Stimulated activated CD8-positive, alpha-beta memory T cell treated with anti-CD3 and anti-CD28 coated beads, Interleukin-2, amount 100 ng/mL, for 1 hour (primary cell): ENCODE measurements at places on chromosomes 2 and 18.

DNA sequence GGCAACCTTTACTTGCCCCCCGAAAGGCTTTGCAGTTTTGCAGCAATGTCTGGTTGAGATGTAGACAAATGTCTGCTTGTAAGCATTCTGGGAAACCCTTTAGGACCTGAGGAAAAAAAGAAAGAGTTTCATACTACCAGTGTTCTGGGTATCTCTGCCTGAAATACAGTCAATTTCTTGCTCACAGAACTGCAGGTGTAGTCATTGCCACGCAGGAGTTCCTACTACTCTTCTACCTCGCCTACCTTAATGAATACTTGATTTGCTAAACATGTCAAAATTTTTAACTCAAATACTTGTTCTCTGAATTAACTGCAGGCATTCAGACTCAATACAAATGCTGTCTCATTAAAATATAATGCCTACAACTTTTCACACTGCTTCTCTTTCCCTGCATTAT is 56.4 kb downstream of the GCA start:
- no peak for DNase-seq

DNA sequence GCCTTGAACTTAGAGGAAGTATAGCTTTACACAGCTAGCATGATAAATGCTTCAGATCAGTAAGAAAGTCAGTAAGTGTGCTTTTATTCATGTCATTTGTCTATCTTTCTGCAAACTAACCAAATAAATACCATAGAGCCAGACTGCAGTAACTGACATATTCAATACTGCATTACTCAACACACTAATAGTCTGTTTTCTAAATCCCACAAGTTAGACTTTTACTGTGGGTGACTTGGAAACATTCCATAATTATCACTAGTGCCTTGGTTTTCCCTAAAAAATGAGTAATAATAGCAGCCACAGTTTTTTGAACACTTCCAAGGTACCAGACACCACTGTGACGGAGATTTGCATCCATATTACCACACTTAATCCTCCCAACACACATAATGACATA is 33.0 kb downstream of the ACVR1 start:
- no peak for DNase-seq

- no peak for DNase-seq
Observed at GRCh38 chr2:52079602-52080001, 1047.7 kb upstream of the NRXN1 start.

DNA sequence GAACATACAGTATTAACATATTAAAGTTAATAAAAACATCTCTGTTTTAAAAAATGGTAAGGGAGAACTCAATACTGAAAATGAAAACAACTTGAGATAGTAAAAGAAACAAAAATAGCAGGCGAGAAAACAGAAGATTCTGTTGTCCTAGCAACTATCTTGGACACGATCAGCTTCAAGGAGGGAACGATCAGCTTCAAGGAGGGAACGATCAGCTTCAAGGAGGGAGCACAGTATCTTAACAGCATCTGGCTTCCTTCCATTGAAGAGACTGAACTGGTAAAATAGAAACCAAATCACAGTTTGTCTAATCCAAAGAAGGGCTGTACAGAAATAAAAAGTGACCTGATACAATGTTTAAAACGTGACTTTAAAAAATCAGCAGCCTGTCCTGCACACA is 51.8 kb downstream of the NDUFA10 start:
- no peak for DNase-seq

DNA sequence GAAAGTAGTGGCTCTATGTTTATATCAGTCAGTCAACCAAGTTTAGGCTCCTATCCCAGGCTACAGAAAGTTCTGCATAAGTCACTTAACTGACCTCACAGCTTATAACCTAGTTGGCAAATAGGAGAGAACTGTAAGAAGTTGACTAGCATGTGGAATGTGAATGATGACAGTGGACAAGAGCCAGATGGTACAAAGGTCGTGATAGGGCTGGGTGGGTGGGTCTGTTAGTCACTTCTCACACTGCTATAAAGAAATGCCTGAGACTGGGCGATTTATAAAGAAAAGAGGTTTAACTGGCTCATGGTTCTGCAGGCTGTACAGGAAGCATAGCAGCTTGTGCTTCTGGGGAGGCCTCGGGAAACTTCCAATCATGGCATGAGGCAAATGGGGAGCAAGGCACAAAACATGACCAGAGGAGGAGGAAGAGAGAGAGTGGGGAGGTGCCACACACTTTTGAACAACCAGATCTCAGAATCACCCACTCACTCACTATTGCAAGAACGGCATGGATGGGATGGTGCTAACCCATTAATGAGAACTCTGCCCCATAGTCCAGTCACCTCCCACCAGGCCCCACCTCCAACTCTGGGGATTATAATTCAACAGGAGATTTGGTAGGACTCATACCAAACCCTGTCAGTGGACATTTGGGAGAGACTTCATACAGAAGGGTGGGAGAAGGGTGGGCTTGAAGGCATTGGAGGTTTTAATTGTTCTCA is 68.8 kb downstream of the LTBP1 start:
- no peak for DNase-seq

- DNase-seq, result no peak
Observed at GRCh38 chr18:10169814-10170213, 256.0 kb downstream of the VAPA start.

DNA sequence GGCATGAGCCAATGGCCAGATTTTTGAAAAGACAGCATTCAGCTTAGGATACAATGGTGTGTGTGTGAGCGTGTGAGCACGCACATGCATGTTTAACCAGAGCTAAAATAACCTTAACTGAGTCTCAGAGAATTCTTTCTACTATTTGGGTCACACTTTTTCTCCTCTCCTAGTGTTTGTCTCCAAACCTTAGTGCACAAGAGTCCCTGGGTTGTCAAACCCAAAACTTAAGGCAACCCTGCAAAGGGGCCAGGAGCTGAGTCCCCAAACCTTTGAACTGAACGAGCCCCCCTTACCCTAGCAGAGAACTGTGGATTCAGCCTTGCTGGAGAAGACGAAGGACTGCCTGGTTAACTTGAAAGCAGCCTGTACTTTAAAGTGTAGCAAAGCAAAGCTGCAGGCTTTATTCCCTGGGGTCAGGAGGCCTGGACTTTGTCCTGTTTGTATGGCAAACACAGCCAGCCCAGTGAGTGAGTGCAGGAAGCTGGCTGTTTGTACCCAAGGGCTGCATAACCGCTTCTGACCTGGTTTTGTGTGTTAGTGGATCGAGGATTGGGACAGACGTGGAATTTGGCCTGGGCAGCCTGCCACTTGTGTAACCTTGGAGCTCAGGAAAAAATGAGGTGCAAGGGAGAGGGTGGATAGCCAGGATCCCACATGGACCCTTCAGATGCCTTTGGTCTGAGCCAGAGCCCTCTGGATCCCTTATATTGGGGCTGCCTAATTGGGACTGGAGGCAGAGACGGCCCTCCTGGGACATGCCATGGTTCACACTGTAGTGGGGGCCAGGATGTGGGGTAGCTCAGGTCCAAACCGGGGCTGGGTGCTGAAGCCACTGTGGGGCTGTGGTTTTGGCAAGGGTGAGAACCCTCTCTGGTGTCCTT is 6.4 kb upstream of the PSMD1 start:
- DNase-seq, result no peak

GRCh38 chr18:11948852-11949523 is 32.3 kb upstream of the IMPA2 start:
- DNase-seq, result no peak

DNA sequence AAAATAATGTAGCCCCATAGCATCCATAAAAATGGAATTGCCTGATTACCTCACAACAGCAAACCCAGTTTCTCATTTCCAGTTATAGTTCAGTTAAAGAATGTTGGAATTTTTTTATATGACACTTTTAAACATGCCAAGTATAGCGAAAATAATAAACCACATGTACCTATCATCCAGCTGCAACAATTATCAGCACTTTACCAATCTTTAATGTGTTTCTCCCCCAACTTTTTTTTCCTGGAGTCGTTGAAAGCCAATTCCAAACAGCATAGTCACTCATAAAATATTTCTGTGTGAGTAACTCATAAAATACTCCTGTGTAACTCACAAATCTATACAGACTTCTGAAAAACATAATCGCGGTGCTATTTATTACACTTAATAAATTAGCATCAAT is 38.1 kb downstream of the SMAD4 start:
- no peak for DNase-seq

DNA sequence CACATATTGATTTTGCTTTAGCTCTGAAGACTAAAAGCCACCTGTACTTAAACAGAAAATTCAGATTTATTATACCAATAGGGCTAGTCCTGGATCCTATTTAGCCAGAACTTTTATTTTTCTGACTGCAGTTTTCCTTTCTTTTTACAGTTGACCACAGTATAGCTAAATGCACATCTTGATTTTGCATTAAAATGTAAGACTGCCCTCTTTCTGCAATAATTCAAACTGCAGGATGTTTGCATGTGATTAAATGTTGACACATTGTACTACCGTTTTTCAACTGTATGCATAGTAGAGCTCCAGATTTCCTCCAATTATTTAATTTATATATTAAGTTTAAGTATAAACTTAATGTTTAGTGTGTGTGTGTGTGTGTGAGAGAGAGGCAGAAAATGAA is 1262.9 kb downstream of the SUCLG1 start:
- no peak for DNase-seq

GRCh38 chr18:41630232-41630886 is 324.7 kb upstream of the PIK3C3 start:
- no peak for DNase-seq

DNA sequence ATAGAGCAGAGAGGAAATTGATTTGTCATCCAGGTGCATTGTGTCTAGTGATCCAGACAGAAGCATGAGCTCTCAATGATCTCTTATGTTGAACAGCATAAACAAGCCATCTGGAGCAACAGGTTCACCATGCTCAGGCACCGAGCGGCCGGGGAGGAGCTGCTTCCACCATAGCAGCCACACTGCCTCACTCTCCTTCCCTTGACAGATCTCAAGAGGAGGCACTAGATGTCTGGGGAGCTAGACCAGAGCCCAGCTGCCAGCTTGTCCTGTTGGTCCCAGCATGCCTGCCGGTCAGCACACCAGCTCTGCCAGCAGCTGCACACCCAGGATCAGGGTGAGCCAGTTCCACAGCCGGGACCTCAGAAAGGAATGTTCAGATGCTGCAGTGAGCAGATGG is 17.5 kb upstream of the LONRF2 start:
- DNase-seq, result no peak

- DNase-seq, result no peak
Observed at GRCh38 chr2:11499081-11499743, 33.3 kb upstream of the E2F6 start.

DNA sequence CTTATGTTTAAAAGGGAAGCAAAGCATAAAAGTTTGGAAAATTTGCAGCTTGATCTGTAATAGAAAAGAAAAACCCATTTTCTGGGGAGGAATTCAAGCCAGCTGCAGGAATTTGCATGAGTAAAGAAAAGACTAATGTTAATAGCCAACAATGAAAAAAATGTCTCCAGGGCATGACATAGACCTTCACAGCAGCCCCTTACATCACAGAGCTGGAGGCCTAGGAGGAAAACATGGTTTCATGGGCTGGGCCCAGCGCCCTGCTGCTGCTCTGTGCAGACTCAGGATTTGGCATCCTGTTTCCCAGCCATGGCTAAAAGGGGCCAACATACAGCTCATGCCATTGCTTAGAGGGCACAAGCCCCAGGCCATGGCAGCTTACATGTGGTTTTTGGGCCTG is 411.6 kb upstream of the MC4R start:
- DNase-seq, result no peak

DNA sequence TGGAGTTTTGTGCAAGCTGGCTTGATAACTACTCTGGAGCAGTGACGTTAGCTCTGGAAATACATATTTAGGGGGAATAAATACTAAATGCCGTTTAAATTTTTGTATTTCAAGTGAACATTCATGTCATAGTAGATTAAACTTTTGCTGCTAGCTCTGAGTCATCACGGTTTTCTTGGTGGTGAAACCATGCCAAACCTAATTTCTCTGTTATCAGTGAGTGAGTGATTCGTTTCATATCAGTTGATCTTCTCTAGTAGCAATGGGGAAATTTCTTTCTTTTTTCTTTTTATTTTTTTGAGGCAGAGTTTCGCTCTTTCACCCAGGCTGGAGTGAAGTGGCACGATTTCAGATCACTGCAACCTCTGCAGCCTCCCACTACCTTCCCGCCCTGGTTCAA is 211.1 kb downstream of the PTPRM start:
- DNase-seq, result no peak

DNA sequence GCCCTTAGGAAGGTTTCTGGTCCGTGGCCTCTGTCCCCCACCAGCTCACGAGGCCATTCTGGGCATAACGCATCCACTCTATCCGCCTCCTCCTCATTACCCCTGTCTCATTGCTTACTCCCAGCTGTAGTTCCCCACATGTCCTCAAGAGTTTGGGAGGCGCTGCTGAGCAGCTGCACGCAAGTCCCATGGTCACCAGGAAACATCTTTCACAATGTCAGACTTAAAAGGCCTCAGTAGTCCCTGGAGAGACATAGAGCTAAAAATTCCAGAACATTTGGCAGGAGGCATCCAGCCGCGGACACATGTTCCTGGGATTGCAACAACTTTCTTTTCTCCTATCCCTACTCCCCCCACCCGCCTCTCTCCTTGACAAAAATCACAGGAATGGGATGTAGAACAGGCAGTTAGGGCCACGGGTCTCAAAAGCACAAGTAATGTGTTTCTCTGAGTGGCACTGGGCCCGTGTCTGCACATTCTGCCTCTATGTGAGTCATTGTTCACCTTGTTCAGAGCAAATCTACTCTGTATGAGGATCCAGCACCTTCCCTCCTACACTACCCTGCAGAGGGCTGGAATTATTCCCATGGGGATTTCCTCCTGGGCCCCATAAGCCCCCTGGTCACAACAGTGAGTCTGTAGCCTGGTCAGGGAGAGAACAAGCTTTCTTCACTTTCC is 8.1 kb downstream of the LBH start:
- DNase-seq, result peak; percentile 52

- no peak for DNase-seq
Observed at GRCh38 chr18:70228536-70228935, 23.0 kb upstream of the RTTN start.

DNA sequence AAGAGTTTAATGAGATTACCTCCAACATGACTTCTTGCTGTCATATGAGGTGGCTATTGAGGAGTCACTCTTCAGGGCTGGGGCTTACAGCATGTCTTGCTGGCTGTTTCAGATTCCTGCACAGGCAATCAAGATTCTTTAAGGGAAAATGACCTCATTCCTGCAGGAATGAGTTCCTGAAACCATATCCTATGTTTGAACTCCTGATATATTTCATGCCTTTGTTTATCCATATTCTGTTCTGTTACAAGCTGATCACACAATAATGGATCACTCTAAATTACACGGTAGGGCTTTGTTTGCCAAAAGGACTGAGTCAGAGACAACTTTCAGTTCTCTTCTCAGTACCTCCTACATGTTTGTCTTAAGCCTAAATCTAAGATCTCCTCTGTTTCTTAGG is 879.8 kb upstream of the PIK3C3 start:
- DNase-seq, result no peak

GRCh38 chr18:75839041-75839440 is 411.5 kb upstream of the SMIM21 start:
- no peak for DNase-seq

- no peak for DNase-seq
Observed at GRCh38 chr2:28623582-28624405, 127.8 kb upstream of the PPP1CB start.

DNA sequence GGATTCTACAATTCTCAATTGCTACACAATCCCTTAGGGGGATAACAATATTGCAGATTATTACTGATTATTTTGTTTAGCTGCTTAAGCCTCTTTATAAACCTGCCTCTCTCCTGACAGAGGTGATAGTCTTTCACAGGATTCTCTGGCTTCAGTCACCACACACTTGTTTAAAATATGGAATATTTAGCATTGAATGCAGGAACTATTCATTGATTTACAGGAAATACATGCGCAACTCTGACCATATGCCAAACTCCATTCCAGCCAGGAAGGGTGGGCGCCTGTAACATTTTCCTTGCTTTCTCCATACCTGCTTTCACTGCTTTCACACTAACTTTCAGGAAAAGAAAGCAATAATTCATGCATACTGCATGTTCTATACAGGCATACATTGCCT is 44.8 kb upstream of the ARHGAP15 start:
- DNase-seq, result no peak
